GM10248 (cell line): ENCODE measurements at places on chromosomes 16 and 17.

- no peak for DNase-seq
Observed at GRCh38 chr16:87712184-87712762, 53.5 kb downstream of the KLHDC4 start.

DNA sequence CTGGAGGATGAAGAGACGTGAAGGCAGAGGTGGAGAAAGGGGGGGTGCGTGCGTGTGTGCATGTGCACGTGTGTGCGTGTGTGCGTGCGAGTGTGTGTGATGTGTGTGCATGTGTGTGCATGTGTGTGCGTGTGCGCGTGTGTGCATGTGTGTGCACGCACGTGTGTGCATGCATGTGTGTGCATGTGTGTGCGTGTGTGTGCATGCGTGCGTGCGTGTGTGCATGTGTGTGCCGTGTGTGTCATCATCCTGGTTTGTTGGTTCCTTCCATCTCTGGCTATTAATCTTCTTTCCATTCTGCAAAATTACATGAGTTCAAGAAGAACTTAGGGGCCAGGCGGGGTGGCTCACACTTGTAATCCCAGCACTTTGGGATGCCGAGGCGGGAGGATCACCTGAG lies 17.0 kb upstream of the RPL38 start:
- no peak for DNase-seq

GRCh38 chr16:1809281-1809801 lies 15.8 kb upstream of the IGFALS start:
- no peak for DNase-seq

DNA sequence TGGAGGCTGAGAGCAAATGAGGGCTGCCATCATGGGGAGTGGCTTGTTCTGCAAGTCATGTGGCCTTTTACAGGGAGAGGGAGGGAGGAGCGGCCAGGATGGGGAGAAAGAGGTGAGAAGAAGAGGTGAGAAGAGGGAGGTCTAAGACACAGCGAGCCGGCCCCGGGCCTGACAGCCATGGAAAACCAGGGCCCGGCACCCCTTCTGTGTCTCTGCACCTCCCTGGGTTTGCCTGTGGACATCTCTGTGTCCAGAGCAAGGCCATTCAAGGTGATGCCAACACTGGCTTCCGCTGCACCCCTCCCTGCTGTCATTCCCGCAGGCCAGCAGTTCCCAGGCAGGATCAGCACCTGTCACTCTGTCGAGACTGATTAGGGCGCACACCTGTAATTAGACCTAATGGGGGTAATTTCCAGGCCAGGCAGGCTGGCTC lies 75.6 kb downstream of the MGAT5B start:
- DNase-seq: no peak

DNA sequence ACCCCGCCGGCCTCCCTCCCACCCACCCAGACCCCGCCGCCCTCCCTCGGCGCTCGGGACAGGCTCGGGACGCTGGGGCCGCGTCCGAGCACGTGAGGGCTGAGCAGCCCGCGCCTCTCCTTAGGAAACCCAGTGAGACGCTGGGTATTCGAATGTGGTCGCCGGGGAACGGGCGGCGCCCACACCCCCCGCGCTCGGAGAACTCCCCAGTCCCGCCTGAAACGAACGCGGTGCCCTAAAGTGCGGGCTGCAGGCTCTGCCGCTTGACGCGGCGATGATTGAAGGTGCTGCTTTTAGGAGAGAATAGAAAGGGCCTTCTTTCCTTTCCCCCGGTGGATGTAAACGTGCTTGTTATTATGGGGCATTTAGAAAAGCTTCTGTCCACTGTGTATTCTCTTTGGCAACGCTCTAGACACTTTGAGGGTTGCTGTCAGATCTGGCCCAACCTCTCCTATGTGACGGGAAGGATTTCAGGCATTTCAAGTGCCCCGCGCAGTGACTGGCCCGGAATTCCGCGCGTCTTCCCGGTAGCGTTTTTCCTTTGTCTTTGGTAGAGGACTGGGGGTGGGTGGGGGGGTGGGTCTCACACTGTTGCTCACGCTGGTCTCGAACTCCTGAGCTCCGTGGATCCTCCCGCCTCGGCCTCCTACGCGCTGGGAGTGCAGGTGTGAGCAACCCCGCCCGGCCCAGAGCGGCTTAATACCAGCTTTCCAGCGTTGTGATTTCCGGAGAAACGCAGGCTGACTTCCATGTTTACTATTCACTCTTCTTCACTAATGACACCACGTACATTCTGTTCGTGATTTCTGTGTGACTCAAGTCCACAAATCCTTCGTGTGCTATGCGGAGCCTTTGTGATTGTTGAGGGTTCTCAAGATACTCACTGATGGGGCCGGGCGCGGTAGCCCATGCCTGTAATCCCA lies 21.8 kb upstream of the FOXK2 start:
- peak; percentile 42 for DNase-seq

DNA sequence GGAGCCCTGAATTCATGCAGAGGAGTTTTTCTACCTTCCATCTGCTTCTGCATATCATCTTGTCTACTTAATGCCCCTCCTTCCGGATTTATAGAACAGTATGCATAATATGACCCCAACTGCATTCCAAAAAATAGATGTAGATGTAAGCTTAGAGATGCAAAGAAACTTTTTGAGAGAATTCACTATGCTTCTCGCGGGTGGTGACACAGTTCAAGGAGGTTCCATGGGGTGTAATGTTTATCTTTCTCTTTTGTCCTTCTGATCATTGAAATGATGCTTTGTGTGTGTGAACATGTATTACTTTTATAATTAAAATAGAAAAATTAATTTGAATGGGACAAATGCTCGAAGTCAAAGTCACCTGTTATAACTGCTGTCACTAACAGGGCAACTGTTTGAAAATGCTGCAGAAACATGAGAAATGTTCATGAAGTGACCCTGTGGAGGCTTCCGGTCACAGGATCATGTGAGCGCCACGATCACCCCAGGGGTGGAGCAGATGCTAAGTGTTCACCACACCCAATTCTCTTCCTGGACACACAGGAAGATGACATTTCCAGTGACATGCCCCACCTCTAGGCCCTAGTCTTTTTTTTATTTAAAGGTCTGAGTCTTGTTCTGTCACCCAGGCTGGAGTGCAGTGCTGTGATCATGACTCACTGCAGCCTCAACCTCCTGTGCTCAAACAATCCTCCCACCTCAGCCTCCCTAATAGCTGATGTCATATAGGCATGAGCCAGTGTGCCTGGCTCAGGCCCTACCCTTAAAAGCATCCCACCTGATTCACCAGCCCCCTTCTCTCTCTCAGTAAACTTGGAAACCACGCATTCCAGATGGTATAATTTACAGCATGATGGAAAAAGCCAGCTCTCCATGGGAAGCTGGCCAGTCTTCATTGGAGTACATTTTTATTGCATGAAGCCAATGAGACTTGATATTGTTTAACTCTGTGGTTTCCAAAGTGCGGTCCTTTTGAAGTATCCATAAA lies 21.0 kb upstream of the AGRP start:
- peak; percentile 61 for DNase-seq

DNA sequence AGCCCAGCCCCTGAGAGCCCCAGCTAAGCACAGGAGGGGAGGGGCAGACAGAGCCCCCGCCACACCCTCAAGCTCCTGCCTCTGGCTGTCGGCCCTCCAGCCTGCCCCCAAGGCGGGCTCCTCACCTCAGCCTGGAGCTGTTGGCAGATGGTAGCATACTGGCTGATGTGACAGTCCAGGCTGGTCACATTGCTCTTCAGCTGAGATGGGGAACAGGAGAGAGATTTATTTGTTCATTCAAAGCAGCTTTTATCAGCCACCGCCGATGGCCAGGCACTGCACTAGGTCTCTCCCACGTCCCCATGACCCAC lies 14.8 kb downstream of the KIF18B start:
- no peak for DNase-seq

DNA sequence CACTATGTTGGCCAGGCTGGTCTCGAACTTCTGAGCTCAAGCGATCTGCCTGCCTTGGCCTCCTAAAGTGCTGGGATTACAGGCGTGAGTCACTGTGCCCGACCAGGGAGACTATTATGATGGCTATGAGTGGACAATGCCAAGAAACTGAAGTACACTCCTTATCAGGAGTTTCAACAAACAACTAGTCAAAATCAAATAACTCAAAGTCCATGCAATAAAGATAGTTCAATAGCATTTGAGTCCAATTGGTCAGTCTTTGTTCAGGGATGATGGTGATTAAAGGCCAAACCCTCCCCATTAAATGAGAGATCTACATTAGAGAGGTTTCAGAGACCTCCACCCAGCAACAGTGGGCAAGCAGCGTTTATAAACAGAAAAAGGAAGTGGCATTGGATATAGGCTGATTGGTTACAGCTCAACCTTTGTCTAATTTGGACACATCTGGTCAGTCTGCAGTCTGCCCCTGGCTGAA lies 8.0 kb downstream of the CHST5 start:
- DNase-seq: no peak

GRCh38 chr17:57566721-57567120 lies 178.4 kb downstream of the CCDC182 start:
- no peak for DNase-seq

GRCh38 chr17:49694847-49695697 lies 12.7 kb downstream of the SLC35B1 start:
- peak; percentile 68 for DNase-seq

DNA sequence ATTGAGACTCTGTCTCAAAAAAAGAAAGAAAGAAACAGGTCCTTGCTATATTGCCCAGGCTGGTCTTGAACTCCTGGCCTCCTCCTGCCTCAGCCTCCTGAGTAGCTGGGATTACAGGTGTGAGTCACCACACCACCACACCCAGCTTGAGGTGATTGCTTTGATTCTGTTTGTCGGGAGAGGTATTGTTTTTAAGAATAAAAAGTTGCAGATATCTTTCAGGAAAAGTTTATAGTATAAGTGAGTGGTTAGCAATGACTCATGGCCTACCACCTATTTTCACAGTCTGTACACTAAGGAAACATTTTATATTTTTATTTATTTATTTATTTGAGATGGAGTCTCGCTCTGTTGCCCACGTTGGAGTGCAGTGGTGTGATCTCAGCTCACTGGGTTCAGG lies 45.0 kb downstream of the RHOT1 start:
- no peak for DNase-seq

GRCh38 chr16:3099732-3100499 lies 822 bp upstream of the ZSCAN10 start:
- peak; percentile 98 for DNase-seq

- no peak for DNase-seq
Observed at GRCh38 chr17:17763734-17764133, 73.1 kb downstream of the SREBF1 start.
